Stimulated activated CD4-positive, alpha-beta T cell treated with anti-CD3 and anti-CD28 coated beads, Interleukin-15, amount 100 ng/mL, for 1 hour (primary cell): ENCODE measurements at places on chromosomes 2 and 18.

DNA sequence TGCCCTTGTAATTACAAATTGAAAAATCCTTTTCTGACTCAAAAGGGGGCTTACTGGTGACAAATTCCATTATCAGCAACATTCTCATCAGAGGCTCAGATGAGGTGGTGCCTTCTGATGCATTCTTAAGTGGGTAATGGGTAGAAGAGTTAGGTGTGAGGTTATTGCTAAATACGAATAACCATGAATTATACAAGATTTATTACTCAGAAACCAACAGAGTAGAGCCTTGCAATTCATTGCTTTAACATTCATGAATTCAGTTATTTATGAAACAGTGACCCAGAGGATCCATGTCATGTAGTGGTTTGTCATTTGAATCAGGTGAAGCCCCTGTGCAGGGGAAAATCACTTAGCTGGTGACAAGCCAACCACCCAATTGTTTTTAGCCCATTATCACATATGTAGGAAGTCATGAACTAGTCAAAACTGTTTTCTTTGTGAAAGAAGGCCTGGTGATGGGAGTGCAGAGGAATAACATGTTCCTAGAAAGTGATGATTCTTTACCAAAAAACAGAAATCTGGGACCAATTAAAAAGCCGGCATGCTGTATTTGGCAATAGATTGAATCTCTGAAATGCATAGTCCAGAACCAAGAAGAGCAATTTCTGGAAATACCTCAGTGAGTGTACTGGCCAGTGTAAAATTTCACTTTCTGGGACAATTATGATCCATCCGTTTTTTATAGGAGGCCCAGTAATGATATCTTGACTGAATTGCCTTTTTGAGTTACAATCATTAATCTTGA, 70.2 kb downstream of the CRIM1 start:
- no peak for DNase-seq

DNA sequence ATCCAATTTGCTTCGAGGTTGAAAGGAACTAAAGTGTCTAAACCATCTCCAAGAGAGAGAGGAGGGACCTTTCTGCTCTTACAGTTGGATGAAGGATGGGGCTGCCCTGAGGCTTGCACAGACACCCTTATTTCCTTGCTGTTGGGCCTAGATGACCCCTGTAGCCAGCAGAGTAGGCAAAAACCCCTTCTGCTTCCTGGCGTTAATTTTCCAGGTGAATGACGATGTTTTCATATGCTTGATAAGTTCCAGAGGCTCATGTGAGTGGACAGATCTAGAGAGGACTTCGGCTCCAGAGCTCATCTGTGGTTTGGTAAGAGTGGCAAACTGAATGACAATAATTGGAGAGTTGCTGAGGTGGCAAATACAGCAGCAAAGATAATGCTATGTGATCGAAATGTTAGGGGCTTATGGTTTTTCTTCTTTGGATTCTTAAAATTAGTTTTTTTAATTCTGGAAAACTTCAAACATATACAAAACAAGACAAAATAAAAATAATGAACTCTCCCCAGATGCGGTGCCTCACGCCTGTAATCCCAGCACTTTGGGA, 98.6 kb upstream of the MAP4K3 start:
- DNase-seq = no peak

DNA sequence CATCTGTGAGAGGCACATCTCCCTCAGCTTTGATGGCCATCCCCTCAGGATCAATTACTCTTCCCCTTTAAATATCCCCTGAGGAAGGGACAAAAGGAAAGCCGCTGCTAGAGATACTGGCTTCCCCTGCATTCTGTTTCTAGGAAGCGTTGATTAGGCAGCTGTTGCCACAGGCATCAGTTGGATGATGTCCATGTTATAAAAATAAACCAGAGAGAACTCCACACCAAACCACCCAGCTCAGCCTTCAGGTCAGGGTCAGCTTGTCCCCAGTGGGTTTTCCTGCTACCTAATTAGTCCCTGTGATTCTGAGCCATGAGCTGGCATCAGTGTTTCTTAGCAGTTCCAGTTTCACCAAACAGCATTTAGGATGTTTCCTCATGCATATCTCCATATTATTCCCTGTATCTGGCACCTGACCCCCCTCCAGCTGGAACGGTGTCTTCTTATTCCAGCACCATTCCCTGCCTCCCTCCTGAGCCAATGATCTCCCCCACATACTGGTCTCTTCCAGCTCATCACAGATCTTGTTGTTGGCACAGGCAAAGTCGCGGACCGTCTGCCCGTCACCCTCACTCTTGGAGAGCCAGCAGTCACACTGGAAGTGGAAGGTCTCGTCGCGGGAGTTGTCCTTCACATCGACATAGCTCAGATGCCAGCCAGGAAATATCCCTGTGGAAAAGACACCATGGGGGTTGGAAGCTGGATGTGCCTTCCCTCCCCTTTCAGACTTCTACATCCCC, 168.4 kb downstream of the LOXHD1 start:
- no peak for DNase-seq

DNA sequence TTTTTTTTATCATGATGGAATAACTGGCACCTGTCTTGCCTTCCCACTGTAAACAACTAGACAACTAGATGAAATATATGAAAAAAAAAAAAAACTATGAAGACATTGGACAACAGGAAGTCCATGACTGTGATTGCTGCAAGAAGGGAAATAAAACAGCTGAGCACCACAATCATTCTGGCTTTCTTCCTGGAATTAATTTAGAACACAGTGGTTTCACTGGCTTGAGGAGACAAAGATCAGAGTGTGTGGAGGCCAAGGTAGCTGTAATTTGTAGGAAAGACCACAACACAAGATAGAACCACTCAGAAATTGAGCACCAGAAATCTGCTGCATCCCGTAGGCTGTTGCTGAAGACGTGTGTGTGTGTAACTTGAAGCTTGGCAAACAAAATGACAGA, 121.1 kb upstream of the PID1 start:
- no peak for DNase-seq

DNA sequence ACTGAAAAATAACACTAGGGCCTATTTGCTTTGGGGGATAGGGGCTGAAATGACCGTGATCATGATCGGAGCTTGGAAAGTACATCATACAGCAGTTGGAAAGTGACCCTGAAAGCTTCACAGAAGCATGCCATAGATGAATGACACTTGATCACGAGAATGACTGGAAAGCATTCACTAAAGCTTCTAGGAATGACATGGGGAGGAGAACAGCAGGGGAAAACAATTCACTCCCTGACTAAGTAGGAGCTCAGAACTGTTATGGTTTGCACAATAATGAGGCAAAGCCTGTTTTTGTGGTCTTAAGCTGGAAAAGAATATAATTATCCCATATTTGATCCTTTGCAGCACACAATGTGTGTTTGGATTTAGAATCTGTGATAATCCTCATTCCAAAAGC, 237.5 kb downstream of the NOL4 start:
- DNase-seq = no peak

GRCh38 chr18:54957996-54958395, 1.3 kb downstream of the CCDC68 start:
- DNase-seq = no peak

- no peak for DNase-seq
Observed at GRCh38 chr2:14826518-14826917, 194.0 kb downstream of the LRATD1 start.

DNA sequence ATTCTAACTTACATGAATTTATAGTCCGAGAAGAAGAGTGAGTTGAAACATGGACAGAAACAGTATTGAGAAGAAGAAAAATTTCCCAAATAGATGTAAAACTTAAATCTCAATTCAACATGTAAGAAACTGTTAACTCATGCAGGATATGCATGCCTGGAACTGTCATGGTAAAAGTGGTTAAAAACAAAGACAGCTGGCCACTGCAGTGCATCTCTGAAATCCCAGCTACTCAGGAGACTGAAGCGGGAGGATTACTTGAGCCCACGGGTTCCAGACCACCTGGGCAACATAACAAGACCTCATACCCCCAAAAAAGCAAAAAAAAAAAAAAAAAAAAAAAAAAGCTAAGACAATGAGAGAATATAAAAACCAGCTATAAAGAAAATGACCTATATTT, 93.0 kb upstream of the TTC27 start:
- DNase-seq = no peak

- DNase-seq = no peak
Observed at GRCh38 chr2:232348936-232349335, 29.6 kb upstream of the ALPP start.

- DNase-seq = no peak
Observed at GRCh38 chr2:224711859-224712665, 4.1 kb downstream of the CCDC195 start.

DNA sequence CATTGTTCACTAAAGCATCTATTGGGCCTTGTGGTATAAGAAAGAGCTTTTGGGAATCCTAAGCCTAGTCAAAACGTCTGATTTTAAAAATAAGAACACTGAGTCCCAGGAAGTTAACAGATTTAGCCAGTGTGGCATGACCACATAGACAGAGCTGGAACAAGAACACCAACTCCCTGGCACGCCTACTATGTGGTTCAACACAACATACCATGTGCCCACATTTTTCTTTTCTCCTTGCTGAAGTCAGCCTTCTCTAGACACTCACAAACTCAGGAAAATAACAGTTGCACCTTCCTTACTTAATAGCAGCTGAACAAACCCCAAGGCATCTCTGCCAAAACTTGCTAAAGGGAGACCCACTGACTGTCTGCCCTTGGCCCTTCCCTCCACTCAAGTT, 124.8 kb downstream of the C1D start:
- no peak for DNase-seq

DNA sequence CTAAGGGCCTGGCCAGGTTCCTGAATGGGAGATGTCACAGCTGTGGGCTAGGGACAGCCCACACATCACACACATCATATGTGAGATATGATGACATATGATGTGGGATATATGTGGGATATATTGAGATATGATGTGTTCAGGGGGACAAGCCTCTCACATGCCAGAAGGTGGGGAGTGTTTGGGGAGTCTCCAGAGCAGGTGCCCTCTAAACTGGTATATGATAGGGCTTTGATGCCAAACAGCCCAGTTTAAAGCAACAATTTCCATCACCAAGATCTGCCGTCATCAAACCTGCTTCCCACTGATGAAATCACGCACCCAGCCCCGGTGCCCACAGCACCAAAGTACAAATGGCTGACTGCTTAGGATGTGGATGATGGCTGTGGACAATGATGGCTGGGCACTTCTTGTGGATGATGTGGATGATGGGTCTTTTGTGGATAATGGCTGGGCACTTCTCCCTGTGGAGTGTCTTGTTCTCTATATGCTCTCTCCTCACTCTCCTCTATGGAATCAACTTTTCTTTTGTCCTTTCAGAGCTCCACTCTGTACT, 50.9 kb downstream of the FBLN7 start:
- no peak for DNase-seq

DNA sequence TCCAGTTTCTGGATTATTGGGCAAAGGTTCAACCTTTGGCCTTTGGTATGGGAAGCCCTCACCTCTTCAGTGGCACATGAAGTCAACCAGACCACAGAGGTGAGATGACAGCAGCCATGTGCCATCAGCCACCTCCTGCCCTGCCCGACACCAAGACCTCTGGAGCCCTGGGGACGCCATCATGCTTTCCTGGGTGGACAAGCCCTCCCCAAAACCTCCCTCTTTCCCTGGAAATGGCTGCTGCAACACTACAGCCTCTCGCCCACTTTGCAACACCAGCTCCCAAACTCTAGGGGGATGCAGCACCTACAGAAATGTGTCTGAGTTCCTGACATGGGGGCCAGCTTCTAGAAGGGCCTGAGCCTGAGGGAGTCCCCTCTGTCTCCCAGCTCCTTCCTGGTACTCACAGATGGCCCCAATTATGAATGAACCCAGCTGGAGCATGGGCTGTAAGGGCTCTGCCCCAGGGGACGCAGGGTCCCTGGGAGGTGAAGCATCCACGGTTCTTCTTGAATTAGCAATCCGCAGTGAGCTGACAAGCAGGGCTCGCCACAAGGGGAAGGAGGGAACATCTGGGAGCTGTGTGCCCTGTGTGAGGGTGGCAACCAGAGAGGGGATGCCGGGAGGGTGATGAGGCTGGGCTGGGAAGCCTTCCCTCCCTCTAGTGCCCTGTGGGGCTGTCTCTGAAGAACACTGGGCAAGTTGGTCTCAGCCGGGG, 268.5 kb upstream of the HDAC4 start:
- no peak for DNase-seq

- no peak for DNase-seq
Observed at GRCh38 chr2:145800151-145801091, 1280.5 kb upstream of the ZEB2 start.
